ENCODE measurements at places on chromosomes 12 and 14. TPM values are rescaled to one million over a fixed set of nuclear protein-coding genes. Genes with fewer than 3 reads are reported as not detected.

ARHGAP9 gene
- total RNA-seq, result 5.2 TPM

GPR135 gene
- 2.6 TPM for total RNA-seq

OASL gene
- not detected for total RNA-seq

MRPL51 gene
- total RNA-seq, result 141 TPM

RIPK3 gene
- 1.6 TPM for total RNA-seq

TROAP gene
- total RNA-seq, result 3.1 TPM

KCNK13 gene
- under 0.01 TPM for total RNA-seq

IGFBP6 gene
- 89.8 TPM for total RNA-seq

KLRG1 gene
- total RNA-seq, result 3.7 TPM

LRTM2 gene
- not detected for total RNA-seq

PTGER2 gene
- total RNA-seq, result 1.6 TPM

PYGL gene
- 32.9 TPM for total RNA-seq

KLRC4 gene
- total RNA-seq, result not detected

ADSS1 gene
- total RNA-seq, result 89.8 TPM

LHX5 gene
- total RNA-seq, result not detected

KRT7 gene
- total RNA-seq, result not detected

NPFF gene
- not detected for total RNA-seq

GALNT6 gene
- 1.6 TPM for total RNA-seq

WNK1 gene
- 71.5 TPM for total RNA-seq

INSM2 gene
- not detected for total RNA-seq

APOF gene
- not detected for total RNA-seq

IFNG-AS1 gene
- 1.0 TPM for total RNA-seq

MYL2 gene
- total RNA-seq, result 140 TPM

SERPINA1 gene
- total RNA-seq, result 3.7 TPM

CD4 gene
- total RNA-seq, result 6.8 TPM

TDRD9 gene
- total RNA-seq, result 0.52 TPM

DPF3 gene
- total RNA-seq, result 1.6 TPM

RFX4 gene
- total RNA-seq, result not detected

ARMH4 gene
- total RNA-seq, result 6.8 TPM

PLEKHD1 gene
- total RNA-seq, result under 0.01 TPM

PRR4 gene
- 2.6 TPM for total RNA-seq

ZDHHC17 gene
- 123 TPM for total RNA-seq

SMIM41 gene
- not detected for total RNA-seq

CAPZA3 gene
- total RNA-seq, result not detected

C12orf54 gene
- not detected for total RNA-seq

GDF3 gene
- total RNA-seq, result 1.0 TPM

SIRT4 gene
- total RNA-seq, result 3.7 TPM

ATXN2 gene
- total RNA-seq, result 42.8 TPM

PLBD1 gene
- 24.0 TPM for total RNA-seq

CABP1 gene
- 0.52 TPM for total RNA-seq

TMX1 gene
- total RNA-seq, result 19.8 TPM

PAPLN gene
- total RNA-seq, result 1.6 TPM

CACNA2D4 gene
- total RNA-seq, result 0.52 TPM

MYH6 gene
- total RNA-seq, result 2.1 TPM
